COR-L47 (cell line): ENCODE measurements at places on chromosomes 12 and 14.
A peak's percentile ranks its signal among the peaks of the same experiment; 100 is the strongest.

DNA sequence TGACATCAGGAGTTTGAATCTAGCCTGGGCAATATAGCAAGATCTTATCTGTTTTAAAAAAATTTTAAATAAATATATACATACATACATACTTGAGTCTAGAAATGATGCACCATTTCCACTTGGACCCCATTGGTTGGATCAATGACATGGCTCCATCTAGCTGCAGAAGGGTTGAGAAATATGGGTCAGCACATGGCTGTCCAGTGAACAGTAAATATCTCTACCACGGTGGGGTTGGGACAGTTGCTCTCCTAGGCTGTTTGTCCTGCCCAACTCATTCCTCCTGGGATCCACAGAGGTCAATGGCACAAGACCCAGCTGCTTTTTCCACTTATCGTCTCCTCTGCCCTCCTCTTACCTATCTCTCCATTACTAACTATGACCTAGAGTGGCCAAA is 23.6 kb downstream of the PLEKHH1 start:
- no peak for DNase-seq

- DNase-seq = no peak
These were observed 31.6 kb upstream of the AMIGO2 start for GRCh38 chr12:47111392-47111778.

DNA sequence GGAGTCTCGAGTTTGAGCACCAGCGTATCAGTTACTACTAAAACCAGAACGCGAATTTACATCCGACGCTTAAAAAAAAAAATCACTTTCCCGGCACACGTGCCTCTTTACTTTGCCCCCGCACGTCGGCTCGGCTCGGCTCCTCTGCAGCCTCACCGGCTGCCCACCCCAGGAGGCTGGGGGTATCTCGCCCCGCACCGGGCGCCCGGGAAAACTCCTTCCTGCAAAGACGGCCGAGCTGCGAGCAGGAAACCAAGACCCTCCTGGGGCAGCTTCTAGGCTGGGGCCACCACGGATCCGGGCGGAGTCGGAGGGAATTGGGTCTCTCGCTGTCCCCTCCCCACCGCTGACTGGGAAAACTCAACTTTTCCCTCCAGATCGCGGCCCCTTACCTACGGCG is 610 bp downstream of the VSIG10 start:
- no peak for DNase-seq

DNA sequence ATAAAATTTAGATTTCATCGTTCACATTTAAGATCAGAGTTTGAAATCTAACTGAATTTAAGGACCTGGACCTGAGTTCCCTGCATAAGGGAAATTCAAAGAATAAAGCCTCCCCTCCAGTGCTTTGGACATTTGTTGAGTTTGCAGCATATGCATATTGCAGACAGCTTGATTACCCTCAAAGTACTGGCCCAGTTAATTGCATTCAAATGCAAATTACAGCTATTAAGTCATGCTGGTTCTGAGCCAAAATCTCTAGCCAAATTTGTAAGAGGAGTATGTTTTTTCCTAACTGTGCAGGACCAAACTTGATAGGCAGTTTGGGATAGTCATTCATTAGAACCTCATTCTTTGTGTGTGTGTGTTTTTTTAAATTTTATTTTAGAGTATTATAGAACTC is 9.1 kb upstream of the KIF21A start:
- peak; percentile 69 for DNase-seq

- no peak for DNase-seq
These were observed 83.2 kb downstream of the ANO4 start for GRCh38 chr12:100877776-100878175.

- no peak for DNase-seq
These were observed 126.1 kb downstream of the SLC38A6 start for GRCh38 chr14:61106959-61107641.

- no peak for DNase-seq
These were observed 99.1 kb upstream of the NRXN3 start for GRCh38 chr14:78071016-78071549.

GRCh38 chr12:132812631-132813305 is 15.9 kb downstream of the GOLGA3 start:
- no peak for DNase-seq

GRCh38 chr12:41769810-41770209 is 374.9 kb downstream of the GXYLT1 start:
- no peak for DNase-seq

DNA sequence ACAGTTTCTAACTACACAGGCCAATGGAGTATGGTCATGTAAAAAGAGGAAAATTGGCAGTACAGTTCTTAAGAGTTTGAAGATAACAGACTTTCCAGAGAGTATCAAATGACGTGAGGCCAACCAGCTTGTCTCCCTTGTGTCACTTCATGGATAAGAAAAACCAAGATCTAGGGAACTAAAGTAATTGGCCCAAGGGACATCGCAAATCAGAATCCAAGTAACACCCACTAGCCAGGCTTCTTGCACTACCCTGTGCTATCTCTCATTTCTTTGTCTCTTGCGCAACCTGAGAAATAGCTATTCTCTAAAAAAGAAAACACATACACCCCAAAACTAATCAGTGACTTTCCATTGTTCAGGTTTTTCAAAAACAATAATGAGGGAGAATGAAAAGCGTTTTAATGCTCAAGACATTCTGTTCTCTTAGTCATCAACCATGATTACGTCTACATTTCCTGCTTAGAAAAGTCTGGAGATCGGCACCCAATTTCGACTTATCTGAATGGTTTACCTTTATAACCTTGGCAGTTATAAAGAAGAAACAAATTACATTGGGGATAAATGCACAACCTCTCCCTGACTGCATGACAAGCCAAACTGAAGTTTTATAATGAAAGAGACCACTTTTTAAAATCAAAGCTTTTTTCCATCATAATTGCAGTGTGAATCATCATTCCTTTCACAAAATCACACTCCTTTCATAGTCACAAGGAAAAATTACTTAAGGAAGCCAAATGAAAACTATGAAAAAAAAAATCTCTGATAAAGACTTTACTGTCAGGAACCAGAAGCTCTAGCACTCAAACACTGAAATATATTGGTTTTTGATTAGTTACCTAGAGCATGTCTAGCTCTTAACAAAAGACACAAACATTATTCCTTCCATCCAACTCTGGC is 42.1 kb downstream of the TMTC1 start:
- no peak for DNase-seq

- no peak for DNase-seq
These were observed 43.5 kb downstream of the LMO3 start for GRCh38 chr12:16562435-16562834.

GRCh38 chr14:68269136-68269927 is 449.8 kb downstream of the RAD51B start:
- no peak for DNase-seq

DNA sequence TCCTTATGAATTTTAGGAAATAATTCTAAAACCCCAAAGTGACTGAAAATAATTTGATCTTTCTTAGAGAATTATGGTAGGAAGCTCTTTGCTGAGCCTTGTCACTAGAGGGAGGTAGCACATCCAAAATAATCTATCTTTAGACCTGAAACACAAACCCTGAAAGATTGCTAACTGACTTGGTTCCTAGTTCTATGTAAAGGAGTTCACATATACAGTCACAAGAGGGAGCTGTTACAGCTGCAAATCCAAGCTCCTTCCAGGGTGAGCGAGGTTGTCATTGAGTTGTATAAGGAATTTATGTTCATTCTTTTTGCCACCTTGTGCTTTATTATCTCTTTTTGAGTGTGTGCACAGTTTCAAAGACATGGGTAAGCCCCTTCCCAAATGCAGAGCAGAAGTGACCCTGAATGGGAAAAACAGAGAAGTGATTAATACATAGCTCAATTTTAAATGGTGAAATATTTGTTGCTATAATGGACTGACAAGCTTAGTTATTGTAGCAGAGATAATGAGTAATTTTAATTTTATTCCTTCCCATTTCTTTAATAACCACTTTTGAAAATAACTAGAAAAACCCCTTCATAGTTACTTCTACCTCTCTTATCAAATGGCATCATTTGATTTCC is 387.9 kb downstream of the DAD1 start:
- no peak for DNase-seq

GRCh38 chr12:11071414-11071813 is 9.3 kb upstream of the TAS2R46 start:
- DNase-seq = no peak

- no peak for DNase-seq
These were observed 439.4 kb downstream of the PCNX1 start for GRCh38 chr14:71346685-71347084.

DNA sequence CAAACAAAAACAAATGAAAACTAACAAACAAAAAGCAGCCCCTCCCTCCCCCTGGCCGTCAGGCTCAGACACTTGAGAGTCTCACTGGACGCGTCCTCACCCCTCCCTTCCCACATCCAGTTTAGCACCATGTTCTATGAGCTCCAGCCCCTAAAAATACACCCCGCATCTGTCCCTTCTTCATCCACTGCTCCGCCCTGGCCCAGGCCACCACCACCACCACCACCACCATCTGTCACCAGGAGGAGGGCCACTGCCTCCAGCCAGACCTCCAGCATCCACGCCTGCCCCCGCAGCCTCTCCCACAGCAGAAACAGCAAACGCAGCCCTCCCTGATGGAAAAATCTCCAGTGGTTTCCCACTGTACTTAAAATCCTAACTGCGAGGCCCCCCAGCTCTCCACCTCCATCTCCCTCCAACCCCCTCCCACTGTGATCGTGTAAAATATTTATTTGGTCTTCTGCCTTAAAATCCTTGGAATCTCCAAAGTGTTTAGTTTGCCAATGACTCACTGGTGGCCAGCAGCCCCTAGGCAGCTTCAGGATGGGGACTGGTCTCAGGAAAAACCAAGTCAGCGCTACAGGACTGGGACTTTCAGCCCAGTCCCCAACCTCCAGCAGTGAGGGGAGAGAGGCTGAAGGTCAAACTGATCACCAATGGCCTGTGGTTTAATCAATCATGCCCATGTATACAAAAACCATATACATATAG is 95.1 kb downstream of the SCARB1 start:
- no peak for DNase-seq

- DNase-seq = no peak
These were observed 44.2 kb upstream of the FOS start for GRCh38 chr14:75234173-75235115.

- DNase-seq = no peak
These were observed 26.3 kb downstream of the PPM1H start for GRCh38 chr12:62908674-62909073.

- DNase-seq = no peak
These were observed 44.4 kb downstream of the AMN start for GRCh38 chr14:102966681-102967505.

- DNase-seq = peak; percentile 21
These were observed 4.4 kb downstream of the CACNA1C start for GRCh38 chr12:2057041-2057794.

GRCh38 chr14:90574188-90575131 is 177.6 kb downstream of the CALM1 start:
- peak; percentile 62 for DNase-seq

DNA sequence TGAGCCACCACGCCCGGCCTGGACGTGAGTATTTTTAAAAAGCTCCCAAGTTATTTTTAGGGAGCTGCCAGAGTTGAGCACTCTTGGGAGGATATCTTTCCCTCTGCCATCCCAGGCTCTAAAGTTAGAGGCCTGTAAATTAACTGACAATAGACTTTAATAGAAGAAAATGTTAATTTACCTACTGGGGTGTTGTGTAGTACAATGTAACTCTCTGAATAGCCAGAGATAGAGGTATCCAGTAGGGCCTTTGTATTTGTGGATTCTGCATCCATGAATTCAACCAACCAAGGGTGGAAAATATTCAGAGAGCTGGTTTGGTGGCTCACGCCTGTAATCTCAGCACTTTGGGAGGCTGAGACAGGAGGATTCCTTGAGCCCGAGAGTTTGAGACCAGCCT is 7.6 kb upstream of the PIGH start:
- DNase-seq = no peak

- DNase-seq = no peak
These were observed 70.0 kb downstream of the TMTC1 start for GRCh38 chr12:29713729-29714128.

DNA sequence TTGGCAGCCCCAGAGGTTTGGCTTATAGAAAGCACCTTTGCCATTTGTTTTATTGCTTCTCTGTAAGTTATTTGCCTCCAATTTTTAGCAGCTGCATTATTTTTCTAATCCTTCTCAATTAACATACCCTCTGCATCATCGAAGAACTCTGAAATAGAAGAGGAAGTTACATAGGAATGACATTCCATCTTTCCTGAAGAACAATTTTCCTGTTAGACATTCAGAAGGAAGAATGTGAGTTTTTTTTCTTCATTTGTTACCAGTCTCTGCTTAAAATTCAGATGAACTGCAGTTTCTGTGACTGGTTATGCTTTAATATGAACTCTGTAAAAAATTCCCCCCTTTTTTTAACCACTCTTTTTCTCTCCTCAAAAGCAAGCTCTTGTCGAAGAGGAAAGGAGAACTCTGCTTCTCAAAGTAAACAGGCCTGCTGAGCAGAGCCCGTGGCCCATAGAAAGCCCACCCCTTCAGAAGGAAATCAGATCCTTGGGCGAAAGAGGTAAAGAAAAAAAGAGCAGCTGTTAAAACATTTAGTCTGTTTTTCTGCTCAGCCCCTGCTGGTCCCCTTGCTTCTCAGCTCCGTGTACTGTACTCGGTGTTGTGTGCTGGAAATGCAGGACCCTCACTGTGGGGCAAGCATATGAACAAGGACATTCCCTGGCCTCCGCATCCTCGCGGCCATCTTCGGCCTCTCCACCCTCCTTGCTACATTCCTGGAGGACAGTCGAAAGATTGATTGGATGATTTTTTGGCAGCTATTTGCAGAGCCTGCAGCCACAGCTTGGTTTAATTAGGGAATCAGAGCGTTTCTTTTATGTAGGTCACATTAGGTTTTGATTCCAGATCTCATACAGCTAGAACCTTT is 164.4 kb upstream of the LRIG3 start:
- peak; percentile 39 for DNase-seq

GRCh38 chr14:64510825-64511671 is 6.5 kb downstream of the ZBTB1 start:
- DNase-seq = peak; percentile 65

GRCh38 chr12:9906873-9907272 is 25.3 kb downstream of the CLEC2A start:
- DNase-seq = no peak

GRCh38 chr12:7129872-7130691 is at the start of gene CLSTN3:
TSS of gene CLSTN3 (plus strand) at chr12:7130371. CDS start at chr12:7130649, 278 bp downstream.
- DNase-seq = peak; percentile 45

- DNase-seq = no peak
These were observed 43.4 kb downstream of the ELK3 start for GRCh38 chr12:96237465-96238077.
